CD4-positive, alpha-beta T cell treated with Interferon gamma for 1 hour (primary cell): ENCODE measurements at places on chromosomes 1 and 21.

- no peak for DNase-seq
These were observed 62.3 kb upstream of the SLC25A33 start for GRCh38 chr1:9476790-9477463.

- no peak for DNase-seq
These were observed 100.2 kb downstream of the DMRTB1 start for GRCh38 chr1:53559391-53559815.

DNA sequence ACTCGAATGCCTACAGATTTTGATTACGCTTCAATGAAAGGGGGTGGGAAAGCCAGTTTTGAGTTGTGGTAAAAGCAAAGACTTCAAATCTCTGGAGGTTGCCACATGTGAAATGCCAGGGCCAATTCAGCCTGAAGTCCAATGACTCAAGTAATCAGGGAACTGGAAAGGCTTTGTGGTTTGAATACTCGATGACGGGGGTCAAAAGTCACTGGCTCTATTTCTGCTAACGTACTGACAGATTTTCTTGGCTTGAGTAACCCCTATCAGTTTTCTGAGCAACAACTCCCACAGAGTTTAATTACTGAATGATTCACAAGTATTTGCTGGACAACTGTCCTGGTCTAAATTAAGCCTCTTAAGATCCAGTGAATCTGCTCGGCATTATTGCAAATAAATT lies 152.2 kb downstream of the SIPA1L2 start:
- DNase-seq = no peak

DNA sequence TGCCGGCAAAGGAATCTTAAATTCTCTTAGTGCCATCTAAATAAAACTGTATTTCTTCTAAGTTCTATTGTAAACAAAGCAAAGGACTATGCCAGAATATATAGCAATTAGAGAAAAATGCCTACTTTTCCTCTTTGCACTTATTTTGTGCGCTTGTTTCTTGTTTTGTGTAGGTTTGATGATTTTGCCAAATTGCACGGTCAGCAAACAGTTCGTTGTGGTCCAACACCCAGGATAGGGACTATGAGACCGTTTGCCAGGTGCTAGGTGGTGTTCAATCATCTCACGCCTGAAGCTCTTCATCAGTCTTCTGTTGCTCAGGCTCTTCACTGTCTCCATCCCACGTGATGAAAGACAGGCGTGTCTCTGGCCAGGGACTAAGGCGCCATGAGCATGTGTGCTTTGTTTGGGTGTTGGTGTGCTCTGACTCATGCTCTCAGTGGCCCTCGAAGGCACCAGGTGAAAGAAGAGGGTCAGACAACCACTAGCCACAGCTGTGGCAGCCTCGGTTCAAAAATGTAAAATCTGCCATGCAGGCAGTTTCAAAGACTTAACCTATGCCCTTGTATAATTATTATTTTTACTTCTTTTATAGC lies 36.9 kb upstream of the KCNE1 start:
- no peak for DNase-seq

DNA sequence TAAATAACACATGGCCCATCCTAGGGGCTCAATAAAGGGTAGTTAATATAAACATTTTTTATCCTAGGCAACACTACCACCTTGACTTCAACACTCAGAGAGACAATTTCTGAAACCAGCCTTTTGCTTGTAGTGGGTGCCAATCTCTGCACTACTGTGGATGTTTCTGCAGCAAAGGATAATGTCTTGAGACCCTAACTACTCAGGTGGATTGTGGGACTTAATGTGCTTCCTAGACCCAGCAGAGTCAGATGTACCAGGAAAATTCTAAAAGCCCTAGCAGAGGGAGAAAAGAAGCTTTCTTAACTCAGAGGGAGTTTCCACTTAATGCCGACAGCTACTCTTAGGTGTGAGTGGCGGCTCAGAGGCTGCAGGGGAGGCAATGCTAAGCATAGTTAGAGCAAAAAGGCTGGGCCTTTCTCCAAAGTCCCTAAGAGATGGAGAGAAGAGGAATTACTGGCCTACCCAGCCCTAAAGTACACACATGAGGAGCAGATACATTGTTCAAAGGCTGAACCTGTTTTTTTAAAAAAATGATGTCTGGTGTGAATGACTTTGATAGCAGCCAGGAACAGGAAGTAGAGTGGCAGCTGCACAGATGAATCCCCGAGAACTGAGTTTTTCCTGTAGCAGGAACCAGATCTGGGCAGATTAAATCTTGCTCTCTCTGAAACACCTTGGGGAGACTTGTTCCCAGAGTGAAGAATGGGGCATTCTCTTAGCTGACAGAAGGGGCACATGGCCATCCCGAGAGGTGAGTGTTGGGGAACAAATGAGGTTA lies 33.5 kb upstream of the ABCD3 start:
- no peak for DNase-seq

- DNase-seq = no peak
These were observed 38.5 kb upstream of the ENAH start for GRCh38 chr1:225691377-225691776.

GRCh38 chr1:10726355-10726754 lies 70.1 kb downstream of the CASZ1 start:
- DNase-seq = no peak

DNA sequence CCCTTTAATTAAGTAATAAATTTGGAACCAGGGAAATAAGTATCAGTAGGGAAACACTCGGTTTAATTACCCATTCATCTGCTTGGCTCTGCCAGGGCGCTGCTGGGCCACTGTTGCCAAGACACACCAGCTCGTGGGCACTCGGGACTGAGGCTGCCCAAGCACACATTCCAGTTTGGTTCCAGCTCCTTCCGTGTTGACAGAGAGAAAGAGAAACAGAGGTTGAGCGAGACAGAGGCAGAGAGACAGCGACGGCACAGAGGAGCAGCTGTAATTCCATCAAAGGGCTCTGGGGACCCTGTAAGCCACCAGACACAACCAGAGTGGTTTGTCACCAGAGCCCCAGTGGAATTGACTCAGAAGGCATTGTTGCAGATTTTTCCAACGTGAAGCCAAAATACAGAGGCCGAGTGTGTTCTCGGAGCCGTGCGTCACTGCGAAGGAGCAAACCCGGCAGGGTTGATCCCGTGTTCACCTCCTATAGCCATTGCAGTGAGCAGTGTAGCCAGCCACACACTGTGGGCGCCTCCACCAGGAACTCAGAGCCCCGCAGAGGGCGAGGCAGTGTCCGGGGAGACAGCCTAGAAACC lies 33.5 kb downstream of the SYF2 start:
- no peak for DNase-seq

GRCh38 chr1:170310014-170310405 lies 164.3 kb downstream of the NTMT2 start:
- DNase-seq = no peak

DNA sequence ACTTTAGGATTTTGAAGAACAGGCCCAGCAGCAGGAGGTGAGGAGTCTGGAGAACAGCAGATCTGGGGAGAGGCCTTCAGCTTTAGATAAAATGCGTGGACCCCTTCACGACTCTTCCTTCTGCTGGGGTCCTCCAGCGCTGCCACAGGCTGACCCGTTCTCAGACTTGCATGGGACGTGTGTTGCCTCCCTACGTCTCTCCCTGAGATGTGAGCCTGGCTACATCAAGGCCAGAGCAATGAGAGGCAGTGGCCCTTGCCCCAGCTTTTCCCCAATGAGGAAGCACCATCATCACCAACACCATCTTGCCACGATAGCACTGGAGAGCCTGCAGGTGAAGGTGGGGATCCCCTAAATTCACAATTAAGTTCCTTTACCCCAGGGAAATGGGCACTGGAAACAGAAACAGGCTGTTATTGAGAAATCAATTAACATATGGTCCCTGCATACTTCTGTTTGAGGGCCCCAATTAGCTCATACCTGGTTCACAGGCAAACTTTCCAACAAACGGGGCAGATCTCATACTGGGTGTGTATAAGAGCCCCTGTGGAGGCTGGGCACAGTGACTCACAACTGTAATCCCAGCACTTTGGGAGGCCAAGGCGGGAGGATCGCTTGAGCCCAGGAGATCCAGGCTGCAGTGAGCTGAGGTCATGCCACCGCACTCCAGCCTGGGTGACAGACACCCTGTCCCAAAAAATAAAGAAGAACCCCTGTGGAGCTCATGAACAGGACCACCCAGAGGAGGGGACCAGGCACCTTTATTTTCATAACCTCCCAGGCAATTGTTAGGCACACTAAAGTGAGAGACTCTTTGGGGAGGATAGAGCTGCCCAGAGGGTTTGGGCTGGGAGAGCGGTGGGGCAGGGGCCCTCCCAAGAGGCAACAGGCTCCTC lies 12.1 kb upstream of the ADAMTSL4 start:
- DNase-seq = no peak

DNA sequence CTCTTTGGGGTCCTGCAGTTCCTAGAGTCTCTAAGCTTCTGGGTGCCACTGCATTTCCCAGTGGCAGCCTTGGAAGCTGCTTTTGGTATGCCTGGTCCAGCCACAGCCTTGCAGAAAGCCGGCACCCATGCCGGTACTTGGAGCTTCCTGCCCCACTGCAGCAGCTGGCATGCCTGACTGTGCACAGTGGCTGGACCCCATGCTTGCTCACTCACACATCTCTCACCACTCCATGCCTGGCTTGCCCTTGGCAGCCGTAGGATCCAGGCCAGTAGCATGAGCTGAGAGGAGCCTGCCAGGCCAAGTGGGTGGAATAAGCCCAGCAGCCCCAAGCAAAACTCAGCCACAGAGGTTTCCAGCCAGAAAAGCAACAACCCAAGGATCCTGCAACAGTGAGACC lies 20.3 kb upstream of the FNBP1L start:
- no peak for DNase-seq

GRCh38 chr1:224289396-224289795 lies 40.6 kb downstream of the NVL start:
- no peak for DNase-seq

GRCh38 chr1:217673387-217673786 lies 42.2 kb downstream of the SPATA17 start:
- DNase-seq = no peak

GRCh38 chr1:201896951-201897391 lies 8.3 kb downstream of the SHISA4 start:
- DNase-seq = no peak

- DNase-seq = no peak
These were observed 40.0 kb upstream of the RGS7 start for GRCh38 chr1:241396747-241397681.

GRCh38 chr1:164787834-164788231 lies 228.8 kb downstream of the PBX1 start:
- DNase-seq = no peak

- peak; percentile 31 for DNase-seq
These were observed 12.6 kb upstream of the TNFRSF14 start for GRCh38 chr1:2543543-2544092.

DNA sequence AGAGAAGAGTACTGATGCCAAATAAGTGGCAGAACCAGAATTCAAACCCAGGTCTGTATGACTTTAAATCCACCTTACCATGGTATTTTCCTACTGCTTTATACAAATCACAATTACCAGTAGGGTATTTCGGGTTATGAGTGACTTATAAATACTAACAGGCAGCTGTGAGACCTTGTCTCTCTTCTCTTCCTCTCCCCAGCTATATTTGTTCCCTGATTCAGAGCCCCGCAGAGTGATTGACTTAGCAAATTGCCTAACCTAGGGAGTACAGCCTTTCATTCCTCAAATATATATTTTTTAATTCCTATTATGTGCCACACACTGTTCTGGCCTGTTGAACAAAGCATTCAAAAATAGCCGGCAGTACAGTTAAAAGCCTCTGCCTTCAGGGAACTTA lies 168.0 kb downstream of the CLEC20A start:
- no peak for DNase-seq
